Chondrocyte (in vitro differentiated cells): ENCODE measurements at places on chromosomes 2 and 18. TPM values are rescaled to one million over a fixed set of nuclear protein-coding genes. Genes with fewer than 3 reads are reported as not detected.

ARL4C gene
- 16.4 to 129 TPM (median 127 TPM) in 3 replicates for total RNA-seq

PPP4R3B gene
- total RNA-seq = 37.9 to 52.8 TPM (median 39.3 TPM) in 3 replicates

- no peak overlapping the region for H3K27ac ChIP-seq
- no peaks in the 10 kb centered on the region for H3K36me3 ChIP-seq
- H3K4me1 ChIP-seq = no peaks in the 10 kb centered on the region
- no peaks in the 10 kb centered on the region for H3K27me3 ChIP-seq
- no peak overlapping the region for H3K4me3 ChIP-seq
These were observed 842.6 kb upstream of the SALL3 start for GRCh38 chr18:78136986-78137385.

DNA sequence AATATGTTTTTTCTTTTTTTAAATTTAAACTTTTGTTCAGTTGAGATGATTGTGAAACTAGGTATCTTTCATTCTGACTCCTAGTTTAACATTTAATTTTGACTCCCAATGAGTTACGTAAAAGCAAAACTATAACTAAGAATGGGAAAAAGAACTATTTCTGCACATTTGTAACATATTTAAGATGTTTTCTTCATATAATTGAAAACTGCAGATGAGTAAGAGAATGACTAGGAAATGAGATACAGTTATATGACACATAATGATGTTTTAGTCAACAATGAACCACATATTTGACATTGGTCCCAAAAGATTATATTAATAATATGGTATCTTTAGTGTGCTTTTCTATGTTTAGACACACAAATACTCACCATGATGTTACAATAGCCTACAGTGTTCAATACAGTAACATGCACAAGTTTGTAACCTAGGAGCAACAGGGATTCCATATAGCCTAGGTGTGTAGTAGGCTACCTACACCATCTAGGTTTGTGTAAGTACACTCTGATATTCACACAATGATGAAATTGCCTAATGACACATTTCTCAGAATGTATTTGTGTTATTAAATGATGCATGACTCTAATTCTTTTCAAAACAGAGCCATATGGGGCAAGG, 12.6 kb downstream of the ERMN start:
- H3K4me1 ChIP-seq = no peaks in the 10 kb centered on the region
- H3K27me3 ChIP-seq = peaks cover 2% of the 10 kb centered on the region
- peaks cover 5% of the 10 kb centered on the region for H3K36me3 ChIP-seq
- no peak overlapping the region for H3K27ac ChIP-seq

- no peaks in the 10 kb centered on the region for H3K36me3 ChIP-seq
- no peak overlapping the region for H3K27ac ChIP-seq
- H3K27me3 ChIP-seq = peaks cover 18% of the 10 kb centered on the region
- H3K4me3 ChIP-seq = no peak overlapping the region
- no peaks in the 10 kb centered on the region for H3K4me1 ChIP-seq
These were observed 317.9 kb upstream of the PKDCC start for GRCh38 chr2:41729800-41730364.

DNA sequence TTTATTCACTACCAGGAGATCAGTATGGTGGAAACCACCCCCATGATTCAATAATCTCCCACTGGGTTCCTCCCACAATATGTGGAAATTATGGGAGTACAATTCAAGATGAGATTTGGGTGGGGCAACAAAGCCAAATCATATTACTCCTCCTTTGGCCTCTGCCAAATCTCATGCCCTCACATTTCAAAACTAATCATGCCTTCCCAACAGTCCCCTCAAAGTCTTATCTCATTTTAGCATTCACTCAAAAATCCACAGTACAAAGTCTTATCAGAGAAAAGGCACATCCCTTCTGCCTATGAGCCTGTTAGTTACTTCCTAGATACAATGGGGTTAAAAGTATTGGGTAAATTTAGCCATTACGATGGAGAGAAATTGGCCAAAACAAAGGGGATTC, 989.5 kb upstream of the CNTNAP5 start:
- no peaks in the 10 kb centered on the region for H3K27me3 ChIP-seq
- H3K36me3 ChIP-seq = no peaks in the 10 kb centered on the region
- no peak overlapping the region for H3K4me3 ChIP-seq
- DNase-seq = no peak

DNA sequence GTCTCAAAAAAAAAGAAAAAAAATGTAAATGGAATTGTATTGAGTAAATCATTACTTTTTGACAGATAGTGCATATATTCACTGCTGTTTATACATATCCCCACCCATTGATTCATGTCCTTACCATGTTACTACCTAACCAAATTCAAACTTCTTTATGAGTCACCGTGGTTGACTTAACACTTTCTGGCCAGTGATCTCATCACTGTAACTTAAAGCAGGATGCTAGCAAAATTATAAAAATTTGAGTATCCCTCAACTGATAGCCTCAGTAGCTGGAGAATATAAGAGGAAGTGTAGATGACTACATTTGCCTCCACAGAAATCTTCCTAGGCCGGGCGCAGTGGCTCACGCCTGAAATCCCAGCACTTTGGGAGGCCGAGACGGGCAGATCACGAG, 13.4 kb downstream of the CNOT9 start:
- DNase-seq = no peak
- H3K4me3 ChIP-seq = no peak overlapping the region
- H3K4me1 ChIP-seq = peaks cover 14% of the 10 kb centered on the region
- peaks cover 15% of the 10 kb centered on the region for H3K36me3 ChIP-seq
